IMR-90 (cell line): ENCODE measurements at places on chromosomes 6 and 20. TPM values are rescaled to one million over a fixed set of nuclear protein-coding genes. Genes with fewer than 3 reads are reported as not detected.
A peak's percentile ranks its signal among the peaks of the same experiment; 100 is the strongest.

Gene ARID1B
- 14.5 and 22.8 TPM in 2 replicates for total RNA-seq

Gene APOBEC2
- total RNA-seq: not detected in 2 replicates

Gene ERVFRD-1
- not detected in 2 replicates for total RNA-seq

Gene MCCD1
- total RNA-seq: not detected in 2 replicates

Gene BMP6
- 0.18 and 0.28 TPM in 2 replicates for total RNA-seq

DNA sequence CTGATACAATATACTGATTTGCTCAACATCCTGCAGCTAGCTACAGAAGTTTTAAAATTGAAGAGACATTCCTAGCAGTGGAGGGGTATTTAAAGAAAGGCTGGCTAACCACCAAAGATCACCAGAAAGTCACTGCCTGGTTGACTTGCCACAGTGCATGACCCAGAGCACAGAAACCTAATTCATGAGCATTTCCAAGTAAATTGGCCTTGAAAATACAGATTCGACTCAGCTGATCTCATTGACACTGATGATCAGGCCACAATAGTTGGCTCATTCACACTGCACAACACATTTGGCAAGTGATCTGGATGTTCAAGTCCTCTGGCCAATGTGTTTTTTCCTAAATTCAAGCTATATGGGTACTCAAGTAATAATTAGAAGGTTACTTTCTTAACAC lies 13.3 kb upstream of the TDRD6 start:
- no peak for DNase-seq

DNA sequence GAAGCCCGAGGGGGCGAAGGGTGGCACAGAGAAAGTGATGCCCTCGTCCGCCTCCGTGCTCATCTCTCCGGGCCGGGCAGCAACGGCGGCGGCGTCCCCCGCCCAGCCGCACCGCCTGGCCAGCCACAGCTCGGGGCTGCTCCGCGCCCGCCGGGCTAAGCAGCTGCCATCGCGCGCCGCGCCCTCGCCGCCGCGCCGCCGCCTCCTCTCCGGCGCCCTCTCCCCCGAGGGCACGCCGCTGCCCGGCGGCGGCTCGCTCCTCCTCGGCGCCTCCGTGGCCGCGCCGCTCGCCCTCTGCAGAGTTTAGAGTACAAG lies 225 bp downstream of the MAP3K5 start:
- no peak for DNase-seq

DNA sequence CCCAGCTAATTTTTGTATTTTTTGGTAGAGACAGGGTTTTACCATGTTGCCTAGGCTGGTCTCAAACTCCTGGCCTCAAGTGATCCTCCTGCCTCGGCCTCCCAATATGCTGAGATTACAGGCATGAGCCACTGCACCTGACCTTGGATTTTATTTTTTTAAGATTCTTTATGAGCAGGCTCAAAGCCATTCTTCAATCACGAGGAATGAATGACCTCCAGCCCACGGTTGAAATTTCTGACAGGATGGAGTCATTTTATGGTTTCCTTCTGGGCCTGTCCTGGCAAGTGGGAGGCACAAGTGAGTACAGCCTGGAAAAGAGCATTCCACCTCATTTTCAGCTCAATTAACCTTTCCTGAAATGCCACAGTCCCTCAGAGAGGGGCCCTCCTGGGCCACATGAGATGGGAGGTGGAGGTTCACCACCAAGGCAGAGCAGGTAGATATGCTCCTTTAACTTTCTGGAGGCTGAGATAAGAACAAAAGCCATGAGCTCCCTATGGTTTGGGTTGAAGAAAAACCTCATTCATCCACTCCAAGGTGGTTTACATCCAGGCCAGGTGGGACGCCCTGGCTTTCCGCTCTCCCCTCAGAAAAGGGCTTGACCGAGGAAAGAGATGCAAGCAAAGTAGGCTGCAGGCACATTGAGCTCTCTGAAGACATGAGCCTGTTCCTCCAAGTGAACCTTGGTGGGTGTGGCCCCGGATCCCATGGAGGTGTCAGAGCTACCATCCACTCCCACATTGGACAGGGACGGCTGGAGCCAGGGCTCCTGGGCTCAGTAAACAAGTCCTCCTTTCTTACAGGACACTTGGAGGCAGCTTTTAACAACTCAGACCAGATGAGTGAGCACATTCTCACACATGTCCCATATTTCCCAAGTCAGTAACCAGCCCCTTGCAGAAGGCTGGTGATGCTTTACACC lies 208.5 kb upstream of the SSTR4 start:
- DNase-seq: no peak

DNA sequence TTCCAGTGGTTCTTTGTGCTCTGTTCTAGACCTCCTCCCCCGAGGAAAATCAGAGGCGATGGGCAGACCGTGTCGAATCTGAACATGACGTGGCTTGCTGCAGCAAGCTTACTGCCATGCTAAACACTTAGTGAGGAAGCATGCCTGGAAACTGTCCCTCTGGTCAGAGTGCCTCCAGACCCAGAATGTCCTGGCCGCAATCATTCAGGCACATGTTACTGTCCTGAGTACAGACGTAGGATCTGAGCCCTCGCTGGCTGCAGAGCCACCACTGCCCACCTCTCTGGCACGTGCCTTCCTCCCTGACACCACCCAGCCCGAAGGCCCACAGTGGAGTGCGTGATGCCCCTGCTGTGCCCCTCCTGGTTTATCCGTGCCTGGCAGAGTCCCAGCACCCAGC lies 163.6 kb downstream of the SYNDIG1 start:
- DNase-seq: no peak

- no peak for DNase-seq
Observed at GRCh38 chr20:44355498-44356352, at the start of gene HNF4A. HNF4A (plus strand) TSS chr20:44355699; CDS start chr20:44355805, 106 bp downstream.

- DNase-seq: no peak
Observed at GRCh38 chr20:62816884-62817873, at the start of gene COL9A3. COL9A3 (plus strand) TSS chr20:62817050; CDS start chr20:62817065, 15 bp downstream.

- no peak for DNase-seq
Observed at GRCh38 chr20:53785320-53785719, 191.7 kb upstream of the ZNF217 start.

DNA sequence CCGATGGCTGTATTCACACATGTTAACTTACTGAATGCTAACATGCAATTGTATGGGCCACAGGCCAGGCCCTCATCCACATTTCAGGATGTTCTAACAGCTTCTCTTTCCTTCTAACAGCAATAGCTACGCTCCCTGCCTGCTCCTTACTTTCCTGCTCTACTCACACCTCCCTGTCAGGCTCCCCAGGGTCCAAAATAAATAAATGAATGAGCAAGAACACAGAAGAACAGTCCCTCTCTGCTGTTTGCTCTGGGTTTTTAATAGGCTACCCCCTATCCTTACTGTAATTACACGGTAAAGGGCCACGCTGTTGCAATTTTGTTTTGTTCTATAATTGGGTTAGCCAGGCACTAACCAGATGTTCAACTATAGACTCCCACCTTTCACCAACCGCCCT lies 135.6 kb downstream of the GMDS start:
- no peak for DNase-seq

DNA sequence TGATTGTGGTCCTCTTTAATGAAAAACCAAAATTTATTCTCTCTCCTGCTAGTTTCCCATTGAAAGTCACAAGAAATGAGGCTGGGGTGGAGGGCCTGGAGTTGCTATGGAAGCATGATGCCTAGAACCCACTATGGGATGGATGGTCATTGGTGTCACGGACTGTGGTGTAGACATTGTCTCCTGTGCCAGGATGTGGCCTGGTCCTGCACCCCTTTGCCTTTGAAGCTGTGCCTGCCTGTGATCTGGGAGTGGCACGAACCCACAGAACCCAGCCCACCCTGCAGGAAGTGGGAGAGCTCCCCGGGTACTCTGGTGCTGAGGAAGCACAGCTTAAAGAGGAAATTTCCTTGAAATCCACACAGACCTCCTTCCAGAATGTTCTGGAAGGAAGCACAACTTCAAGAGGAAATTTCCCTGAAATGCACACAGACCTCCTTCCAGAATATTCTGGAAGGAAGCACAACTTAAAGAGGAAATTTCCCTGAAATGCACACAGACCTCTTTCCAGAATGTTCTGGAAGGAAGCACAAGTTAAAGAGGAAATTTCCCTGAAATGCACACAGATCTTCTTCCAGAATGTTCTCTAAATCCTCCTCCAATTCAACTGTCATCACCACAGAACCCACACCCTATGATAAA lies 105.6 kb downstream of the CDH26 start:
- no peak for DNase-seq

DNA sequence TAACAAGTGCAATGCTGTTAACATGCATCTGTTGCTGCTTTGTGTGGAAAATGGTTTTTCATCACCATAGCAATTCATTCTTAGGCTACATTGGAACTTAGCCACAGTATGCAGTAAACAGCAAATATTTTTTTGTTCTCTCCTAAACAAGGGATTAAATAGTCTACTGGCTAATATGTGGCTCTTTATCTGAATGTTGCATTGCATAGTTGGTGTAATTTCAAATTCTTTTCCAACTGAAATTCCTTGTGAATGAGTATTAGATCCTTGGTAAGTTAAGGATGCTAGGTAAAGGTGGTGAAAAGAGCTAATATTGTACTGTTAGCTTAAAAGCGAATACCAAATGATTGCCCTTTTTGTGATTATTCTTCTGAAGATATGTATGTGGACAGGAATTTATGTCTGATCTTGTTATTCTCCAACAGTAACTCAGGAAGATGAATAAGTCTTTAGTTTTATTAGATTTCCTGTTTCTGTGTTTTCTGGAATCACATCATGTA lies 958 bp downstream of the MLIP start:
- no peak for DNase-seq

- DNase-seq: peak; percentile 89
Observed at GRCh38 chr20:58555078-58555765, 40.0 kb upstream of the APCDD1L start.

- DNase-seq: no peak
Observed at GRCh38 chr6:107398001-107398400, 61.4 kb downstream of the PDSS2 start.
